Tracheal epithelial cell (primary cell): ENCODE measurements at places on chromosomes 16 and 17. TPM values are rescaled to one million over a fixed set of nuclear protein-coding genes. Genes with fewer than 3 reads are reported as not detected.

MATCAP1 gene
- total RNA-seq = 3.6 and 3.8 TPM in 2 replicates

CTRB1 gene
- total RNA-seq = not detected in 2 replicates

VMO1 gene
- 0.72 and 1.1 TPM in 2 replicates for total RNA-seq

OTOP2 gene
- total RNA-seq = not detected in 2 replicates

DNAH9 gene
- total RNA-seq = 0.43 TPM in 1 of 2 replicates, not detected in the other

SEZ6L2 gene
- total RNA-seq = 5.3 and 8.7 TPM in 2 replicates

EMP2 gene
- total RNA-seq = 15.7 and 37.7 TPM in 2 replicates

CDRT15 gene
- total RNA-seq = not detected in 2 replicates

NOG gene
- total RNA-seq = 0.21 and 10.4 TPM in 2 replicates

SOX9 gene
- total RNA-seq = 2.1 and 6.3 TPM in 2 replicates

HOXB7 gene
- 0.21 and 1.4 TPM in 2 replicates for total RNA-seq

SHBG gene
- total RNA-seq = 0.43 and 0.48 TPM in 2 replicates

HAS3 gene
- total RNA-seq = 15.6 and 35.4 TPM in 2 replicates

CCDC200 gene
- not detected in 2 replicates for total RNA-seq

CHRNB1 gene
- total RNA-seq = 6.2 and 8.7 TPM in 2 replicates
